ENCODE measurements at places on chromosomes 5 and 9.

DNA sequence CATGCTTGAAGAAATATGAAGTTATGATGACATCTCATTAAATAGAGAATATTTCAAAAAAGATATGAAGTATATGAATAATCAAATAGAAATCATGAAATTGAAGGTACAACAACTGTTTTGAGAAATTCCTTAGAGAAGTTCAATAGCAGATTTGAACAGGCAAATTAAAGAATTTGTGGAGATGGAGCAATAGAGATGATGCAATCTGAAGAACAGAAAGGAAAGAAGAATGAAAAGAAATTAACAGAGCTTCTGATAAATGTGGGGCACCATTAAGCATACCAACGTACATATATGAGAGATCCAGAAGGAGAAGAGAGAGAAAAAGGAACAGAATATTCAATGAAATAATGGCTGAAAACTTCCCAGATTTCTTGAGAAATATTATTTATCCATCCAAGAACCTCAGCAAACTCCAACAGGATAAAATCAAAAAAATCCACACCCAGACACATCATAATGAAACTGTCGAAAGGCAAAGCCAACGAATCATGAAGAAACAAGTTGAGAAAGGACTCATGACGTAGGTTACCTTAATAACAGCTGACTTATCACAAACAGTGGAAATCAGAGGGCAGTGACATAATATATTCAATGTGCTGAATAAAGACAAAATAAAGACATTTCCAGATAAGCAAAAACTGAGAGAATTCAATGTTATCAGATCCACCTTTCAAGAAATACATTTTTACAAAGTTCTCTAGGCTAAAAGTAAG lies 297.2 kb upstream of the TARS1 start:
- no peak for DNase-seq

DNA sequence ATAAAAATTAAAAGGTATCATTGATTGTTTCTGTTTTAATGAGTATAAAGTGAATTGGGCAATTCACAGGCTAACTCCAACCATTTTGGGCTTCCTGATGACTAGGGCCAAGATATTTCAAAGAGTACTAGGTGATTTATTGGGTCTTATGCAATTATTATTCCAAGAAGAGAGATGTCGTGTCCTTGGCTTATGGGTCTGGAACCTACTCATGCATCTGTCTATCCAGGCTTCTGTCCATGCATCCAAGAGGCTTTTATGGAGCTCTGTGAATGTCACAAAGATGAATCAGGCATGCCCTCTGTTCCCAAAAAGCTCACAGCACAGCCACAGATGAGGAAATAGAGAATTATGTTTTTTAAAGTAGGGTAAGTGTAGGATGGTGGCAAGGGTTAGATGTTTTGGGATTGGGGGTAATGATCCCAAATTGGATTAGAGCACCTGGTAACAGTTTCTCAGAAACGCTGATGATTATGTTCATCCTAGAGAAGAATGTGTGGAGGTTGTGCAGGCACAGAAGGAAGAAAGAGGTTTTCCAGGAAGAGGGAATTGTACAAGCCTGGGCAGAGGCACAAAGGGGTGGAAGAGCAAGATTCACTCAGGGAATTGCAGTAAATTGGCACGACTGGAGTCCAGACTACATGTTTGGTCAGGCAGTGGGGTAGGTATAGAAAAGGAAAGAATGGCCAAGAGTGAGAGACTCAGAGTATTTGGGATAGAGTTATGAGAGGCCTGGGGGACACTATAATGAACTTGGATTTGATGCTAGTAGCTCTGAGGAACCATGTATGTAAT lies 83.0 kb upstream of the TNC start:
- peak; percentile 23 for DNase-seq

GRCh38 chr9:123657941-123658340 lies 272.0 kb downstream of the DENND1A start:
- no peak for DNase-seq

- DNase-seq: peak; percentile 60
Observed at GRCh38 chr9:124242331-124243194, 15.2 kb upstream of the NEK6 start.

- DNase-seq: no peak
Observed at GRCh38 chr5:155293605-155294178, 280.1 kb downstream of the KIF4B start.

GRCh38 chr9:7777771-7778170 lies 21.8 kb downstream of the DMAC1 start:
- DNase-seq: no peak

DNA sequence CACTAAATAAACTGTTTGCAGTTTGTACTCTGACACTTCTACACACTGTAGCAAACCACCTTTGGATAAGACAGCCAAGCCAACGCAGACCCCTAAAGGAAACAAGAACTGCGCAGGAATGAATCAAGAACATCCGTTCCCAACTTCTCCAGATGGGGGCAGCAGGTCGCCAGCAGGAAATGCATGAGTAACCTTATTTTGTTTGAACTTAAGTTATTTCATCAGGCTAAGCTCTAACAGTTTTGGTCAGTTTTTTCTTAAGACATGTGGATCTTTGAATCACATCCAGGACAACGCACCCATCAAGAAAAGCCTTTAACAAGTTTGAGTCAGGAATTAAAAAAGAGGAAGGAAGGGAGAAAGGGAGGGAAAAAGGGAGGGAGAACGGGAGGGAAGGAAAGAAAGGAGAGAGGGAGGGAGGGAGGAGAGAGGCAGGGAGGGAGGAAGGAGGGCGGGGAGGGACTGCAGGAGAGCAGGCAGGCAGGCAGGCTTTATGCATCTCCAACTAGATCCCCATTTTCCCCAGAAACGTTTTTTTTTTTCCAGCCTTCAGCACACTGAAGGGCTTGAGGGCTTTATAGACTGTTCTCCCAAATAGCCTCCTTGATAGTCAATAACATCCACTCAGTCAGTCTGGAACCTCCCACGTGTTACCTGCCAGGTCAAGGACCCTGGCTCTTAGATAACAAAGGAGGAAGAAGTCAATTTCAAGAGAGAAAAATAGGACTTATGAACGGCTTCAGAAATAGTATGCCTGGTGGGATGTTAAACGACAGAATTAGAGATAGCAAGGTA lies 22.2 kb downstream of the BHMT start:
- peak; percentile 91 for DNase-seq

GRCh38 chr9:90568667-90569066 lies 74.0 kb downstream of the DIRAS2 start:
- DNase-seq: no peak

DNA sequence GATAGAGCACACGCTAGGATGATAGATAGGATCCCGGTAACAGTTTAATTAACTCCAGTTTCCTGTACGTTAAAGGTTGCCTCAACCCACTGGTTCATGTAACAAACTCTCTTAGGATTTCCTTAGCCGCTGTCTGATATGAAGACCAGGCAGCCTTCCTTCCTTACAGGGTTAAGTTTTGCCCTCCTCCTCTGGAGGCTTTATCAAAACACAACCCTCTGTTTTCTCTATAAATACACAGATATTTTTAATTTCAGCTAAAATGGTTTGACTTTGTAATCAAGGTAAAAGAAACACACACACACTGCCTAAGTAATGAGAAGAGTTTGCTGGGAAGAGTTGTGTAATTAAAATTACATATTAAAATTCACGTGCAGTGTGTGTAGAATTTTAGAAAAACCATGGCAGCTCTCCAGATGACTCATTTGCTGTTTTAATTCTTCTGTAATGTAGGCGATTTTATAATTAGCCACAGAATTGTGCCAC lies 369.8 kb downstream of the CSNK1G3 start:
- peak; percentile 79 for DNase-seq

DNA sequence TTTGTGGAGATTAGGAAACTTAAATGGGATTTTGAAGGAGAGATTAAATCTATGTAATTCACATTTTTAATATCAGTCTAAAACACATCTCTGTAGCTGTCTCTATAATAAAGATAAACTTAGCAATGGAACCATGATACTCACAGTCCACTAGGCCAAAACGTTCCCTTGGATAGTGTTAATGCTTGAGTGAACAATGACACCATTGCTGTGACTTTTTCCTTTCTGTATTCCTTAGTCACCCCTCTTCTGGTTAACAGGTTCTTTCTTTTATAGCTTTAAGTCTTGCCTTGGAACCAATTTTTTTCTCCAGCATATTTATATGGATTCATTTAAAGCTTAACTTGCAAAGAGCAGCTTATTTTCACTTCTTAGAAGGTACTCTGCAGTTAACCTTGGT lies 63.3 kb downstream of the INSL6 start:
- no peak for DNase-seq

GRCh38 chr5:2891781-2892180 lies 140.3 kb upstream of the IRX2 start:
- no peak for DNase-seq

DNA sequence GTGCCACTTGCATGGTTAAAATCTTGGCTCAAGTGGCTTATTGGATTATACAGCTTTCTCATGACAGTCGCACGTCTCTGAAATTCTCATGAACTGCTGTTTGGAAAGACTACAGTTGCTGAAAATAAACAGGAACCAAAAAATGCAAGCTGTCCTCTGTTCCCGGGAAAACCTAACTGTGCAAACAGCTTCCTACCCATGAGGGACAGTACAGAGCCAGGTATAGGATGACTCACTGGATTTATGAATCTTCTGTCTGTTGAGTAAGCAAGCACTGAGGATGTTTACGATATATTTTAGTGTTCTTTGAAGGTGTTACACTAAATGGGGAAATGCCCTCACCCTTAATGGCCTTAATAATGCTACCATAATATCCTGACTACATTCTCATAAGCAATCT lies 380.3 kb upstream of the TNC start:
- no peak for DNase-seq

GRCh38 chr9:38059233-38059936 lies 9.6 kb downstream of the SHB start:
- no peak for DNase-seq

GRCh38 chr9:2210201-2210600 lies 195.1 kb downstream of the SMARCA2 start:
- peak; percentile 27 for DNase-seq

DNA sequence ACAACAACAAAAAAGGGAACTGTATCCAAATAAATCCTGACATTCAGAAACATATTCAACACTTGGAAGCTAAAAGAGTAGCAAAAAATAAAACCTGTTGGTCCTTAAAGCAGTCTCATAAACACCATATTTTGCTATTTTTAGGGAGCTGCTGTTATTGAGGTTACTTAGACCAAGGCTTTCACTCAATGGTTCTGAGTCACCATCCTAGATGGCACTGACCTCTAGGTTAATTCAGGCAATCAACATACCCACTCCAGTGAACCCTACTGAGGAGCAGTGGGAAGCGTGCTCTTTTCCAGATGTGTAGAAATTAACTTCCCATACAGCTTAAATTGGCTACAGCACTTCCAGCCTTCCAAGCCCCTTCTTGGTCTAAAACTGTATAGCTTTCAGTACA lies 5.2 kb downstream of the GNAQ start:
- no peak for DNase-seq

- DNase-seq: no peak
Observed at GRCh38 chr5:177372034-177372896, 12.0 kb upstream of the SLC34A1 start.

- no peak for DNase-seq
Observed at GRCh38 chr9:83473488-83473971, 64.7 kb downstream of the FRMD3 start.

DNA sequence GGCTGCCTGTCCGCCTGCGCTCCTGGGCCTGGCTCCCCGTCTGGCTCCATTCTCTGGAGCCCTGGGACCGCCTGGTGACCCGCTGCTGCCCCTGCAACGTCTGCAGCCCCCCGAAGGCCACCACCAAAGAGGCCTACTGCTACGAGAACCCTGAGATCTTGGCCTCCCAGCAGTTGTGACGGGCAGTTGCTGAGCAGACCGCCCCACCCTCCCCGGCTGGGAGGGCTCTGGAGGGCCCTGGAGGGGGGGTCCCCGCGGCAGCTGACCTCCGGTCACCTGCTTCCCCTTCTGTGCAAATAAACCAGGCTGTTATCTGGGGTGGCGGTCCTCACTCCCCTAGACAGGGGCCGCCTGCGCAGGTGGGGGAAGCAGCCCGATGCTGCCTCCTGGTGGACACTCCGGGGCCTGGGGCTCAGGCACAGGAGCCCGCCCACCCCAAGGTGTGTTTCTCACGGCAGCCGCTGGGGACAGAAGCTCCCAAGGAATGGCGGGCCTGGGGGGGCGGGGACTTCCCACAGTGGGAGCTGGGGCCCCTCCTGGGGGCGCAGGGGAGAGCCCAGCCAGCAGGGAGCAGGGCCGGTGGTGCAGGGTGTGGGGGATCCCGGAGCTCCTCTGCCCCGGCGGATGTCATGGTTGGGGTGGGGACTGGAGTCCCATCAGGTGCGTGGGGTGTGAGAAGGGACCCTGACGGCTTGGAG lies 4.7 kb upstream of the TUBB4B start:
- DNase-seq: peak; percentile 76

DNA sequence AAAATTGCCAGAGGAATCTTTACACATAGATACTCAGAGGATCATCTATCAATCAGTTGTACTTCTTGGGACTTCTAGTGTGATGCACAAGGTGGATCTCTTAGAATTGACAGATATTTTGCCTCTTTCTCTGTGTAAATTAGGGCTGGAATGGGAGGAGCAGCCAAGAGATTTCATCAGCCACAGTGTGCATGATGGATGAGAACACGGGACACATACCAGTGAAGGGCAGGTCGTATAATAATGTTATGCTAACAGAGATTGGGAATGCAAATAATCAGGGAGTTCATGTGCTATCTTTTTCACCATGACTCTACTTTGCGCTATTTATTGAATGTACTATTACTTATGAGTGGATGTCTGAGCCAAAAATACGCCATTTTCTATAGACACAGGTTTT lies 43.3 kb upstream of the ISOC1 start:
- peak; percentile 9 for DNase-seq

DNA sequence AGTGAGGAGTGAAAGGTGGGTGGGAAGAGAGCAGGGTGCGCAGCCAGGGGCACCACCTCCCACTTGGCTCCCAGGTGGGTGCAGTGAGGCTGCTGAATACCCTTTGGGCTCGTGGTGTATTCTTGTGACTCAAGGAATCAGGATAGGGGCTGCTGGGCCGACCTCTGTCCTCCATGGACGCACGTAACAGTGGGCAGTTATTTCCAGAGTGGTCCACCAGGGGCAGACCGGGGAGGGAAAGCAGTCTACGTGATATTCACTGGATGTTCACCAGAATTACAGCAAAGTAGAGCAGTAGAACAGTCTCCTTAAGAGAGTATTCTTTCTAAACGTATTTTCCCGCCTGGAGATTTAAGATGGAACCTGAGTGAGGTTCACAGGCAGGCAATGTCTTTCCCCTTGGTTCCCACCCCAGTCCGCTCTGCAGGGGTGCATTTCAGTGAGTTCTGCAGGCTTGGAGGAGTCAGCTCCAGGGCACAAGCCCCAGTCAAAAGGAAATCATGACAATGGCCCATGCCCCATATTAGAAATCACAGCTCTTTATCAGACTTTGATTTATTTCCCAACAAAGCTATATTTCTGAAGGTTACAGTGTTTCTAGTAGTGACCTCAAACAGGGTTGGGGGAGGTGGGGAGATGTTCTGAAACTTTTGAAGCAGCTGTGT lies 88.7 kb downstream of the SYK start:
- DNase-seq: no peak

- peak; percentile 26 for DNase-seq
Observed at GRCh38 chr9:121240472-121241135, 27.4 kb upstream of the GSN start.

DNA sequence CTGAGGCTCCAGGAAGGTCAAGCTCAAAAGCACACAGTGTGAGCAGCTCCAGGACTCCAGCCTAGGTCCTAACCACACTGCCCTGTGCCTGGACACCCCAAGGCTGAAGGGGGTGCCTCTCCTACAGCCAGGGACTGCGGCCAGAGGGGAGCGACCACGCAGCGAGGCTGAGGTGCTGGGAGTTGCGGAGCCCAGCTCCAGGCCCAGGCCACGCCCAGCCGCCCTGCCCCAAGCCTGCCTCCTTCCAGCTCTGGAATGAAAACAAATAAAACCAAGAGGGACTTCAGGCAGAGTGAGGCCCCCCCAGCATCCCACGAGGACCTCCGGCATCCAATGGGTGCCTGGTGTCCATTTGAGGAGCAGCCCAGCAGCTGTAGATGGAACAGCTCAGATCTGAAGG lies 15.2 kb downstream of the VAV2 start:
- DNase-seq: no peak
